ENCODE measurements at places on chromosomes 12 and 14.

DNA sequence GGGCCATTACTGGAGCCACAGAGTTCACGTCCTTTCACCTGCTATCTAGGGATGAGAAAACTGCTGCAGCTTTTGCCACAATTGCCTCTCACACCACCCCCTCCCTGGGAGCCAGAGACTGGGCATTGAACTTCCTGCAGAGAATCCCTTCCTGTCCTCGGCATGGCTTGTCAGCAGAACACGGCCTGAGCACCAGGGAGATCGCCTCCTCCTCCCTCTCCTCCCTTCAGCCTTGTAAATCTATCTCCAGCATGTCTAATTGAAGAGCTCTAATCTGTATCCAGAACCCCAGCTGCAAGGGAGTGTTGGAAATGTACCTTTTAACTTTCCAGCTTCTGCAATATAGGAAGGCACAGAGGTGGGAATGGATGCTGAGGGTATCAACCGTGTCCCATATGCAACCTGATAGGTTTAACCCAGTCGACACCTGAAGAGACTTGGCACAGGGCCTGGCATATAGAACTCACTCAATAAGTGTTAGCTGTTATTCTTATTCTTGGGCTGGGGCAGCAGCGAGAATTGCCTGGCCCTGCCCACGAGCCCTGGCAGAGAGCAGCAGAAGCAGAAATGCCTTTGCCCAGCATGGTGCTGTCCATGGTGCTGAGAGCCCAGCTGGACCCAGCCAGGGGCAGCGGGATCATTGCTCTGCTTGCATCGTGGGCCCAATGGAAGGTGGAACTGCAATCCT, 26.8 kb downstream of the TMEM63C start:
- DNase-seq = peak; percentile 37

- no peak for DNase-seq
Observed at GRCh38 chr12:110742096-110742717, 484 bp downstream of the PPP1CC start.

DNA sequence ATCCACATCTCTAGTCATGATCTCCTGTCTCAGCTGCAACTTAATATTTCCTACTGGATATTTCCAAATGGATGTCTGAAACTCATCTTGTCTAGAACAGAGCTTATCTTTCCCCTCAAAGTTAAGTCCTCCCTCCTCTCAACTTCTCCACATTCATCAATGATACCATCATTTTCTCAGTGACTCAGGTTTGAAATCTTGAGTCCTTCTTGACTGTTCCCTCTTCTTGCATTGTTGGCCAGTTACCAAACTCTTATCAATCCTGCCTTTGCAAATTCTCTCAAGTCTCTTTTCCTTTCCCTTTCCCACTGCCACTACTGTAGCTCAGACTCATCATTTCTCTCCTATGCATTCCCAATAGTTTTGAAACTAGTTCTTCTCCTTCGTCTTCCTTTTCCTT, 14.3 kb upstream of the CHURC1 start:
- DNase-seq = peak; percentile 10

- peak; percentile 84 for DNase-seq
Observed at GRCh38 chr12:79844693-79845092, 90.2 kb downstream of the PPP1R12A start.

- DNase-seq = peak; percentile 77
Observed at GRCh38 chr12:103748002-103748401, 93.0 kb downstream of the NT5DC3 start.

- peak; percentile 31 for DNase-seq
Observed at GRCh38 chr12:53725824-53726223, 1.4 kb downstream of the CALCOCO1 start.

- DNase-seq = no peak
Observed at GRCh38 chr14:24054646-24055045, 2.8 kb downstream of the CARMIL3 start.

GRCh38 chr12:19778172-19778571, 338.9 kb downstream of the AEBP2 start:
- DNase-seq = peak; percentile 28

GRCh38 chr14:104788161-104788818, 7.3 kb downstream of the AKT1 start:
- DNase-seq = no peak

DNA sequence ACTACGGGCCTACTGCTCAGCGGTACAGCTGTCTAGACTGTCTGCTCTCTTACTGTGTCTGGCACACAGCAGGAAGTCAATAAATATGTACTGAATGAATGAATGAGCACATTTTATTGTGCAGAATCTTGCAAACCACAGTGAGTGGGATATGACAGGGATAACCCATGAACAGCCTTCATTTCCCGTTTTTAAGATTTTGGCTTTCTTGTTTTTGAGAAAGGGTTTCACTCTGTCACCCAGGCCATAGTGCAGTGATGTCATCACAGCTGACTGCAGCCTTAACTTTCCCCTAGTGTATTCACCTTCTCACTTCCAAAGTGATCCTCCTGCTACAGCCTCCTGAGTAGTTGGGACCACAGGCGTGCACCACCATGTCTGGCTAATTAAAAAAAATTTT, 203.1 kb downstream of the AEBP2 start:
- DNase-seq = no peak

GRCh38 chr12:128518644-128519043, 251.7 kb downstream of the TMEM132C start:
- no peak for DNase-seq

DNA sequence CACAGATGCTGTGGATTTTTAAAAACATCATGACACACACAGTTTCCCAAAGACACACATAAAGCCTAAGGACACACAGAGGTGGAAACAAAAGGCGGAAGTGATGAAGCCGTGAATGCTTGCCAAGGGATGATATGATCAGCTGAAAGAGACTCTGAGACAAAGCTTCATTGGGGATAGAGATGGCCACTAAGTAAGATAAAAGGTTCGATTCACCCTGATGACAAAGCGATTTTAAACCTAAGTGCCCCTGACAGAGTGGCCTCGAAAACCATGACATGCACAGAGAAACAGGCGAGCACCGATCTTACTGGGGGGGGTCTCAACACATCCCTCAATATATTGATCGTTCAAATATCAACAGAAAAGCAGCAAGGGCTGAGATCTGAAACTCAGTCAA, 20.3 kb upstream of the EIF5 start:
- no peak for DNase-seq

GRCh38 chr12:1907652-1908611, 10.5 kb downstream of the CACNA2D4 start:
- DNase-seq = no peak

DNA sequence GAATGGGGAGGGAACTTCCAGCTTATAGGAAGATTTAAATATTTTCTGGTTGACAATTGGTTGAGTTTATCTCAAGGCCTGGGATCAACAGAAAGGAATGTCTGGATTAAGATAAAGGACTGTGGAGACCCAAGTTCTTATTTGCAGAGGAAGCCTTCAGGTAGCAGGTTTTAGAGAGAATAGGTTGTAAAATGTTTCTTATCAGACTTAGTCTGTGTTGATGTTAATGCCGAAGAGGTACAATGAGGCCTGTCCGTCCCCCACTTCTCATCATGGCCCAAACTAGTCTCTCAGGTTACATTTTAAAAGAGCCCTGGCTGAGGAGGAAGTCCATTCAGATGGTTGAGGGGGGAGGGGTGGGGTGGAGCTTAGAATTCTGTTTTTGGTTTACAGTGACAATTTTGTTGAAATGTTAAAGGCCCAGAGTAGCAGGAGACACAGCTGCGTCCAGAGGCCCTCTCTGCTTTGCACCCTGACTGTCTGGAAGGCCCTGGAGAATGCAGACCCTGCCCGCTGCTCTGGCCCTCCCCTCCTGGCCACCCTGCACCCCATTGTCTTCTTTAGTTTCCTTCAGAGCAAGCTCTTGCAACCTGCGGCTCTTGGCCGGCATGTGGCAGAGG, 672.5 kb upstream of the TMEM132C start:
- DNase-seq = no peak

DNA sequence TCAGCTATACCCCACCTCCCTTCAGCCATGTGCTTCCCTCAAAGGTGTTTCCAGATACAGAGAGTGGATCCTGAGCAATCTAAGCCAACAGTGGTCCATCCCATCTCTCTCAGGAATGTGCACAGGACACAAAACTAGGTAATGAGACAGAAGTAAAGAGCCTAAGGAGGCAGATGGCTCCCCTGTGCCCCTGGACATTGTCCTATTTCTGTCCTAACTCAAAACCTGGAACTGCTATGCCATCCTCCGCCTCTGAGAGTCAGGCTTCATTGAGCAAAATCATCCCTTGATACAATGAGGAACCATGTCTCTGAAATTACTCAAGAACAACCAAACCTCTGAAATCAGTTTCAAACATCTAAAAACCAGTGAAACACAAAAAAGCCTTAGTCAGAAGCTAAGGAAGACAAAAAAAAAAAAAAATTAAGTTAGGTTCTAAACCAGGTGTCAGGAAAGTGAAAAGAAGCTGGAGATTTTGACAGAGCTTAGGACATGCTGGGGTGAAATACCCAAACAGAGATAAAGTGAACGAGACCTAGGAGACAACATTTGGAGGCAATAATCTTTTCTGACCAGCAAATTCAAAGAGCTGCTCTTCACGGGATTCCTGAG, 200.3 kb upstream of the PLEKHG7 start:
- DNase-seq = no peak

DNA sequence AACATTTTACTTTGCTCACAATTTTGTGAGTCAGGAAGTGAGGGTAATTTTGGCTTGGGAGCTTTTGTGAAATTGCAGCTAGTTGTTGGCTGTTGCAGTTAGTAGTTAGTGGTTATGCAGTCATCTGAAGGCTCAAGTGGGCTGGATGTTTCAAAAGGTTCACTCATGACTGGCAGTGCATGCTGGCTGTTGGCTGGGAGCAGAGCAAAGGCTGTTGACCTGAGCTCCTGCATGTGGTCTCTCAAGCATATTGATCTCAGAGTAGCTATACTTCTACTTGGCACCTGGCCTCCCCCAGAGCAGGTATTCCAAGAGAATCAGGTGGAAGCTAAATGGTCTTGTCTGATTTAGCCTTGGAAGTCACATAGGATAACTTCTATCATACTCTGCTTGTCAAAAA, 414.1 kb upstream of the STXBP6 start:
- DNase-seq = no peak

DNA sequence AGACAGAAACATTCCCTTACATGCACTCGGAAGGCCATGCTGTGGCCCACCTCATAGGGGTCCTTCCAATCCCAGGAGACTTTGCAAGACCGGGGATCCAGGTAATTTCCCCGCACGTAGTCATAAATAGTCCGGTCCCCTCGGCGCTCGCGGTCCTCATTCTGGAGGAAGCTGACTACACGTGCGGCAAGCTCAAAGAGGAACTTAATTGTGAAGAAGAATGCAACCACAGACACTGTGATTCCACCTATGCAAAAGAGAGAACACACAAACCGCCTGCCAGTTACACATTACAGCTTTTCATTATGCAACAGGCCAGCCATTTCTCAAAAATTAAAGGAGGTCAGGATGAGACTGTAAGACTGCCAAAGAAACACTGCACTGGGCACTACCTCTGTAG, 28.4 kb downstream of the AREL1 start:
- DNase-seq = no peak

DNA sequence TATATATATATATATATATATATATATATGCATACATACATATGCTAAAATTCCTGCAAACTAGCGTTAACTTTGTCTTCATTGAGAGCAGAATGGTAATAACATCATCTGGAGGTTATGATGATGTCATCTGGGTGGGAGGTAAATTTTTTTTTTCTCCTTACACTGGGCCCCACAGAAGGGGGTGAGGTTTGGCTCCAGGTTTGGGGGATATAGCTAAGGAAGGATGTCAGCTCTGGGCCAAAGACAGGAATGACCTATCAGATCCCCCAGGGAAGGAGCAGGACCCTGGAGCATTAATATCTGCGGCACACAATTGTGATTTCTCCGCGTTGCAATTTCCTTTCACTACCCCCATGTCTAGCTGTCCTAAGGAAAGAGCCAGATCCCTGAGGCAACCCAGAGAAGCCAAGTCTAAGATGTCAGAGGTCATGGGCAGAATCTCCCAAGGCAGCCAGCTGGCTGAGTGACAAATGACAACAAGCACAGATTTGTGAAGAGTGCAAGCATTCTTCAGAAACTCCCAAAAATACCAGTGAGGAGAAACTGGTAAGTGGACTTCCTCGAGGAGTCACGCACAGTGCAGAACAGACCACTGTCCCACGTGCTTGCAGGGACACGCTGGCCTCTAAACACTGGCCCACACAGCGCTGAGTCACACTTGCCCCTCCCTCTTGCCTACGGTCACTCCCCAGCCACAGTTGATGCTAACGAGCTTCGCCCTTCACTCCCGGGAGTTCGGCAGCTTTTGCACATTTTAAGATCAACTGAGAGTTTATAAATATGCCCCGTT, 9.9 kb downstream of the UBC start:
- peak; percentile 87 for DNase-seq

- DNase-seq = no peak
Observed at GRCh38 chr14:96582995-96583394, 80.8 kb downstream of the PAPOLA start.

DNA sequence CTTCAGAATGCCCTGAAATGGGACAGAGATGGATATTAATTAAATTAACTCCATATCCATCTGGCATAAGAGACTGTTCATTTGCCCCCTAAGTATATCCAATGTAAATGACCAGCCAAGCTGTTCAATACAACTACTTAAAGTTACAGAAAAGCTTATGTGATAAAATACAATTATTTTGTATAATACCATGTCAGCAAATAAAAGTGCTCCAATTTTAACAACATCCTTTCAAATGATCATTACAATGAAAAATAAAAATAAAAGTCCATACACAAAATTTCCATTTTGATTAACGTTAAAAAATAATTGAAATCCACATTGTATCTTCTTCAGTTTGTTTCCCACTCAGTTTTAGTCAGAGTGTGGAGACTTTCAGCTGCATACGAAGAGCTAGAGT, 5.7 kb downstream of the CLEC6A start:
- no peak for DNase-seq

- no peak for DNase-seq
Observed at GRCh38 chr12:8123124-8123912, at the start of gene CLEC4A. Gene CLEC4A, plus strand, starts transcription at chr12:8123617. Its CDS starts 262 bp downstream, at chr12:8123879.

- no peak for DNase-seq
Observed at GRCh38 chr12:59675461-59675860, 79.6 kb downstream of the SLC16A7 start.

GRCh38 chr14:36506732-36507614, 13.1 kb downstream of the NKX2-1 start:
- DNase-seq = no peak

DNA sequence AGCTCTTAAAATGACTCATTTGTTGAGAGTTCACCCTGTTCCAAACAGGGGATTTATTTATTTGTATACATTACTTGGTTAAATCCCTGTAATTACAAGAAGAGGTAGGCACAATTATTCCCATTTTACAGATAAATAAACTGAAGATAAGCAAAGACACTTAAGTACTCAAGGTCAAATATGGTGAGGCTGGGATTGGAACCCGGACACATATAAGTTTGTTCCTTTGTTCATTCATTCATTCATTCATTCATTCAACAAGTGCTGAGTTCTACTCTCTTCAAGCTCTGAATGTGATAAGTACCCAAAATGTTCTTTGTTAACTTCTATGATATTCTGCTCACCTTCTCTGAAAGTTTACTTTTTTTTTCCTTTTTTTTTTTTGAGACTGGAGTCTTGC, 2.4 kb upstream of the TRIM9 start:
- no peak for DNase-seq

GRCh38 chr12:132453361-132454192, 36.4 kb upstream of the FBRSL1 start:
- DNase-seq = no peak

GRCh38 chr14:104387022-104388010, 192.2 kb upstream of the C14orf180 start:
- no peak for DNase-seq
